ENCODE measurements at places on chromosomes 11 and 22. TPM values are rescaled to one million over a fixed set of nuclear protein-coding genes. Genes with fewer than 3 reads are reported as not detected.

MS4A1 gene
- not detected for total RNA-seq

MRGPRX2 gene
- total RNA-seq: not detected

DNA sequence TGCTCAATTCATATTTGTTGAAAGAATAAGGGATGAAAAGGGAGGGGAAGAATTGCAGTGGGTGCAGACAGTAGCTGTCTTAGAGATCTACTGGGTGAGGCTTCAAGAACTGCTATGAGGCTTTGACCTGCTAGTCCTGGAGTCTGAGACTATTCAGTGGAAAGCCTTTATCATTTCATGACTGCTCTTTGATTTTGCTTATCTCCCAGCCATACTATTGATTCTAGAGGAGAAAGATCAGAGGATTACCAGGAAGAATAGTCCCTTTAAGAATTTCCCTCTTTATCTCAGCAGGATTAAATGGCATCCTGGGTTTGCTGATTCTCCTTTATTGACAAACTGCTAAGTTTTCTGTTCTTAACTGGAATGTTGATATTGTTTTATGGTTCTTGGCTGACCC is 107.5 kb upstream of the SORL1-AS1 start:
- no peak for DNase-seq

DNA sequence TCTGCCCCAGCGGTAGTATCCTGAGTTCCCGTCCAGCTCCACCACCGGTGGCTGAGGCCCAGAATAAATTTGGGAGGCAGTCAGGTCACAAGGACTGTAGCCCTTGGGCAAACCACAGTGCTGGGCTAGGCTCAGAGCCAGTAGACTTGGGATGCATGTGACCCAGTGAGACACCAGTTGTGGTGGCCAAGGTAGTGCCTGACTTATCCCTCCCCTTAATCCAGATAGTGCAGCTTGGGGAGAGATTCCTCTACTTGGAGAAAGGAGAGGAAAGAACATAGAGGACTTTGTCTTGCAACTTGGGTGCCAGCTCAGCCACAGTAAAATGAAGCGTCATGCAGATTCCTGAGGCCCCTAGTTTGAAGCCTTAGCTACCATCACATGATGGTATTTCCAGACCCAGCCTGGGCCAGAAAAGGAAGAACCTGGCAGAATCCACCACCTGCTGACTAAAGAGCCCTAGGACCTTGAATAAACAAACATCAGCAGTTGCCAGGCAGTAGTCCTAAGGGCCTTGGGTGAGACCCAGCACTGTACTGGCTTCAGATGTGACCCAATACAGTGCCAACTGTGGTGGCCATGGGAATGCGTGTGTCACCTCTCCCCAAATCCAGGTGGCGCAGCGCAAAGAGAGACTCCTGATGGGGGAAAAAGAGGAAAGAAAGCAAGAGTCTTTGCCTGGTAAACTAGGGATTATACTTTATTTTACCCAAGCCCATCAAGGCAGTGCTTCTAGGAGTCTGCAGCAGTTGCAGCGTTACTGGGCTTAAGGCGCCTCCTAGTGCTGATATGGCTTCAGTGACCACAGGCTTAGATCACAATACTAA is 17.0 kb upstream of the DDX10 start:
- DNase-seq: peak; percentile 35

DNA sequence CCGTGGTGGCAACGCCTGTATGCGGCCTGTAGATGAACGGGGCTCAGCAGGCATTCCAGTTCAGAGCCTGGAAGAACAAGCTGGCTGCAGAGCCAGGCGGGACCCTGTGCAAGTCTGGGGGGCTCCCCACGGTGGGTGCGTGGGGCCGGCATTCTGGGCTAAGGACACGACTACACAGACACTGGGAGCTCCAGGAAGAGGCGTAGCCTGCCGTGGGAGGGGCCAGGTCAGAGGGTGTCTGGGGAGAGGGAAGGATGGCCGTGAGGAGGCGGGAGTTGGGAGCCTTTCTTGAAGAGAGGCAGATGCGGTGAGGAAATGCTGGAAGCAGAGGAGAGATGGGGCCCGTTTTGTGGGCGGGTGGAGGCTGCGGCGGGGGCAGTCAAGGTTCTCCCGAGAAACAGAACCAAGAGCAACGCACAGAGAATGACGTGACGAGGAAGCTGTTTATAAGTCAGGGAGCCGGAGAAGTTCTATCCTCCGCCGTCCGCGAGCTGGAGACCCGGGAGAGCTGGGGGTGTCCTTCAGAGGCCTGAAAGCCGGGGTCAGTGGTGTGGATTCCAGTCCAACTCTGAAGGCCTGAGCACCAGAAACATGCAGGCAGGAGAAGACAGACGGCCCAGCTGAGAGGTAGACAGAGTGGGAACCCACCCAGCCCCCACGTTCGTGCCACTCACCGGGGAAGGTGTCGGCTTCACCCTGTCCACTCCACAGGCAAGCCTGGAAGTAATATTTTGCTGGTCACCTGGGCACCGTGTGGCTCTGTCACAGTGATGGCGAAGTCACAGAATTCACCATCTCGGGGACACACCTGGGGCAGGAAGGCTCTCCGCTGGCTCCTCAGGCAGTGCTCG is 529.6 kb downstream of the BRD1 start:
- no peak for DNase-seq

DNA sequence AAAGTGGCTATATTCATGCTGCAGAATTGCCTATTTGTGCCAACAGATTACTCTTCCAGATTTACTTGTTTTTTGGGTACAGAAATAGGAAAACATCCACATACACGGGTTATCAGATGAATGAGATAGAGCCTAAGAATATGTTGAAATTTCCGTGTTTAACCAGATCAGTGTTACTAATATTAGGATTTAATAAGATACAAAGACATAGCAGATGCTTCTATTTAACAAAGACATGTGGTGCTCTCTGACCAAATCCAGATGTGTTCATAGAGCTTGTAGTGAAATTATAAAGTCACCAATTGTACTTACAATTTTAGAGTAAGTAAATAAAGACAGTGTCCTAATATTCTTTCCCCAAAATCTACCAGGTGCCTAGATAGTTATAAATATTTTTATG is 208.0 kb downstream of the CASP12 start:
- no peak for DNase-seq

PRG3 gene
- not detected for total RNA-seq

GRCh38 chr11:112222303-112222702 is 3.9 kb upstream of the PTS start:
- no peak for DNase-seq

DNA sequence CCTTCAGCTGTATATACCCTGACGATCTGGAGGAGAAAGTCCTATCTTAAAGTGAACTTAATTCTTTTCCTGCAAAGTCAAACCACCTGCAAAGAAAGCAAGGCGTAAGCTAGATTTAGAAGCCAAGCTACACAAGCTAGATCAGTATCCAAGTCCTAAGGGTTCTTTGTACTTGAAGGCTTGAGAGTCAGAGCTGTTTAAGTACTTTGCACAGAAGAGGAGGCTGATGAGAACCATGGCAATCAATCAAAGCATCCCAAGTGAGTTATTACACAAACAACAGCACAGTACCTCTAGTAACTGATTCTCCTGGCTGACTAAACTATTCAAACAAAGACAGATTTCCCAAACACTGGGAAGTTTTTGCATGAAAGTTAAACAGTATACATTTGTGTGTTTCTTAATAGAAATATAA is 1.9 kb downstream of the CDON start:
- DNase-seq: no peak

CST6 gene
- 2.9 TPM for total RNA-seq

GRCh38 chr11:102061276-102061675 is 14.0 kb downstream of the CFAP300 start:
- peak; percentile 22 for DNase-seq

DNA sequence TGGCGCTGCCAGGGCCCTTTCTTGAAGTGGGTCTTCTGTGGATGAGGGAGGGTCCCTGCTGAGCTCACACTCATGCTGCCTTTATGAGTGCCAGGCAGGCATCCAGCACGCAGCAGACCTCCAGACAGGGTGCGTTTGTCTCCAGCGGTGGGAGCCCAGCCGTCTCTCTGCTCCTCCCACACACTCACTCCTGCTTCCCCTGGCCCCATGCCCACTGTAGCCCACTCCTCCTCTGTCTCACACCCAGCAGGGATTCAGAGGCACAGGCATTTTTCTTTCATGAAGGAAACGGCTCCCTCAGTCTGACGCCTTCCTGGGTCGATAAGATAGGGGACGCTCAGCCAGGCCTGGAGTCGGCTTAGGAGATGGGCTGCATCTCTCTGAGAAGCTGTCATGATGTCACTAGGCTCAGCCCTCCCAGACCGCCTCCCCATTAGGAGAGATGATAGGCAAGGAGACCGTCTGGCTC is 183.9 kb upstream of the NCAM1 start:
- no peak for DNase-seq

- DNase-seq: no peak
Observed at GRCh38 chr11:107249054-107249453, 208.6 kb downstream of the CWF19L2 start.

GRCh38 chr11:95335989-95336388 is 105.0 kb upstream of the SESN3 start:
- no peak for DNase-seq

DNA sequence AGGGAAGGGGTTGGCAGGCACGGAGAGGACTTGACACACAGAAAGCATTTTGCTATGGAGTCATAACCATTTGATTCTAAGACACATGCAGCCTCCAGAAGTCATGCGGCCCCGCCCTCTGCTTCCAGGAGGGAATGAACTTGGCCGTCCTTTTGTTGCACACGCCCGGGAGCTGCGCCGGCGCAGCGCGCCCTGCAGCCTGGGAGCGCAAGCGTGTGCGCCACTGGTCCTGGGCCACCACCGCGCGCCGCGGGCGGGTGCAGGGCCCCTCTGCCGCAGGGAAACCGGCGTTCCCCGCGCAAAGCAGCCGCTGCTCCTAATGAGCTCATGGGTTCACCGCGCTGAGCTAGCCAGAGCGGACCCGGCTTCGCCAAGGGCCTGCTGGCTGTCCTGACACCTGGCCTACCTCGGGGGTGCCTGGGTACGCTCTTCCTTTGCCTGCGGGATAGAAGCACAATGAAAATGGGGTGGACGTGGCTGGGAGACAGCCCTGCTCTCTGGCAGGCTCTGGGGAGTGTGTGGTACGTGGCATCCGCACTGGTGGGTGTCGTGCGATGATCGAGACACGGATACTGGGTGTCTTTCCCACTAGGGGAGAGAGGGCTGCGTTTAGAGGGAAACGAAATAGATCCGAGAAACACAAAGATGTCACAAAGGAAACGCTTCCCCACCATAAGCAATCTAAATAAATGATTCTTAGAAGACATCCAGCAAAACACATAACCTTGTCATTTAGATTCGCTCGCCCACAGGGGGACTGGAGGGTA is 669 bp downstream of the MICAL3 start:
- peak; percentile 97 for DNase-seq
